ENCODE measurements at places on chromosomes 3 and 15.

GRCh38 chr3:109132801-109133473 lies 3.6 kb upstream of the C3orf85 start:
- no peak for DNase-seq

- no peak for DNase-seq
Observed at GRCh38 chr3:148366743-148367410, 330.8 kb upstream of the AGTR1 start.

DNA sequence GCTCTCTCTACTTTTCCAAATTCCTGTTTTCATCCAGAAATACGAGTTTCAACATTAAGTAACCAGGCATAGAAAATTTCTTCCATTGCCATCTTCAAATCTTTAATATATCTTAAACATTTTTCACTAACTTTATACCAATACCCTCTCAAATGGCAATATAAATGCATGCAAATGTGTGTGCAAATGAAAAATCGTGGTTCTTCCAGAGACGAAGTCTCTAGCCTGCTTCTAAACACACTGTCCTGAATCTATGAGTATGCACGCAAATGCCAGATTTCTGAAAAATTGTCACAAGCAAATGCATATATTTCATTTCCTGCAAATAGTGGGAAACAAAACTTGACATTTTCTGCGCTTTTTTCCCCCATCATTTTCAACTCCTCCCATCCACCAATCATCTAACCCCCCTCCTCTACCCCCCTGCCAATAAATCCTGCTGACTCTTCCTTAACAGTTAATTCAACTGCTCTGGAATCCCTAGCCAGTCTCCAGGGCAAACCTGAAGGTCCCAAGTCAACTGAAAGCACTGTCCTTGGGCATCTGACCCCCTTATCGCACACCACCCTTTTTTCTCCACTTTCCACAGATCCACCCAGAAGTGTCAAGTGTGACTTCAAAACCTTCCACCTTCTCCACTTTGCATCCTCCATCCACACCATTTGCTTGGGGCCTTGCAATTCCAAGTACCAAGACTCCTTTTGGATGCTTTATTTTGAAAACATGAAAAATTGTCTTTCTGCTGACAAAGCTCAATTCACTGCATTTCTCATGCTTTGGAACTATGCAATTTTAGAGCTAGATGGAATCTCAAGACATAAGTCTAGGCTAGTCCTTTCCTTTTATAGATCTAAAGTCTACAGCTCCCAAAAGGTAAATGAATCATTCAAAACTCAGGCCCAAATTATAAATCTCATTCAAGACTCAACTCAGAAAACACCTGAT lies 144.7 kb downstream of the OSBPL10 start:
- no peak for DNase-seq

- DNase-seq: no peak
Observed at GRCh38 chr15:89371228-89372044, 36.8 kb upstream of the POLG start.

GRCh38 chr3:101039285-101039684 lies 46.1 kb upstream of the ABI3BP start:
- DNase-seq: no peak

GRCh38 chr3:52704611-52705437 lies 767 bp downstream of the GLT8D1 start:
- peak; percentile 25 for DNase-seq

- no peak for DNase-seq
Observed at GRCh38 chr15:57455929-57456328, 79.6 kb downstream of the CGNL1 start.

DNA sequence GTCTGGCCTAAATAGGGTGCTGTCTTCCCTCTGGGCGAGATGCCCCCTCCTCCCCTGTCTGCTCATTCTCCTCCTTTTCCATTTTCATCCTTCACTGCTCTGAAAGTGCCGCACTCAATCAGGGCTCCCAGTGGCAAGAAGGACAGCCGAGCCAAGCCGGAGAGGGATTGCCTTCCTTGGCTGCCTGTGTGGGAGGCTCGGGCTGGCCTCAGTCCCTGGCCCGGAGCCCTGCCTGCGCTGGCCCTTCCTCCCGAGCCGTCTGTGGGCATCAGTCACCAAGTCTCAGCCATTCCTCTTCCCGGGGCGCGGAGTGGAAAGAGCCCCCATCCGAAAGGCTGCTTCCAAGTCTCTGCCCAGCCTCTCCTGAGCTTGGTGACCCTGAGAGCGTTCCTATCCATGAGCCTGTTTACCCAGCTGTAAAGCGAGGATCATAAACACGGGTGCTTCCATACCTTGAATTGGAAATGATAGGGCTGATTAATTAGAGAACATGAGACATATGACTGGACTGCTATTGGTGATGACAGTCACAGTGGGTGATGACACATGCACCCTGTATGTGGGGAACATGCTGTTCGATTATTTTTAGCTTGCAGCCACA lies 59.1 kb upstream of the TLE3 start:
- no peak for DNase-seq

DNA sequence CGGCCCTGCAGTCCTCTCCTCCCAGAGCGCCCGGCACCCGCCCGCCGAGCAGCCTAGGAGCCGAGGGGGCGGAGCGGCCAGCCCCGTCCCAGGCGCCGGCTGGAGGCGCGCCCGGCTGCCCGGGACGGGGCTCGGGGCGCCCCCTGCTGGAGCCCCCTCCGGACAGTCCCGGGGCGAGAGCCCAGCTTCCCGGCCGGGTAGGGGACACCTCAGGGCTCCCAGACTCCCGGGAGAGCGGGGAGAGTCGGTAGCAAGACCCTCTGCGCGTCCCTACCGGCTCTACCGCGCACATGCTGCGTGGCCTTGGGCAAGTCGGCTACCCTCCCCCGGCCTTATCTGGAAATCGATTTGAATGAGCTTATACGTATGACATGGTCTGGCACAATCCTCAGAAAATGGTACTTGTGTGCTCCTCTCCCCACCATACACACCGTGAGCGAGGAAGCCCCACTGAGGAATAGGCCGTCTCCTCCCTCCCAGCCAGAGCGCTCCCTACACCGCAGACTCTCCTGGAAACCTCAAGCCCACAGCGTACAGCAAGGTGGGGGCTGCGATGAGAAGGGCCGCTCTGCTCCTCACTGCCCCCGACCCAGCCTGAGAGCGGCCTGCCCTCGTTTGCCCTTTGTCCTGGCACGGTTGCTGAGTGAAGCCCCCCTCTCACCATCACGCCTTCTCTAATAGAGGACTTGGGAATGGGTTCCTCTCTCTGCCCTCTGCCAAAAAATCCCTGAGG lies at the start of gene DAPK2:
TSS of gene DAPK2 (minus strand) at position 65 of the 733 bp plus-strand sequence. CDS start 6,224 bp downstream, outside the sequence.
- peak; percentile 88 for DNase-seq

GRCh38 chr3:16534640-16535262 lies 21.3 kb upstream of the RFTN1 start:
- no peak for DNase-seq

DNA sequence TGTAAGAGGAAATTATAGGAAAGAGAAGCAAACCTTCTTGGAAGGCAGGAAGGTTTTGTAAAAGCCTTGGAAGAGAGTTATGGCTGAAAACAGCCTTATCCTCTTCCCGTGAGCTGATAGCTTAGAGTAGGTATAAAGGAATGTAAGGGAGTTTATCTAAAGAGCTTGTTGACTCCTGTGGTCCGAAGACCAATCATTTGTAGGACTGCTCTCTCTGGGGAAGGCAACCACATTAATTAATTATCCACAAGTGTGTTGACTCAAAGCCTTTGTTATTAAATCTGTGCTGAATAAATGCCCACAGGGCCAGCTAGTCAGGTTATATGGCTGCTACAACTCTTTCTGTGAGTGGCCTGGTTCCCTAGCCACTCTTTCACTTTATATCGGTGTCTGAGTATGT lies 452.1 kb upstream of the RASGRP1 start:
- DNase-seq: no peak

GRCh38 chr3:65953301-65953812 lies 85.4 kb downstream of the MAGI1 start:
- DNase-seq: peak; percentile 86

- no peak for DNase-seq
Observed at GRCh38 chr3:171688593-171688992, 121.7 kb downstream of the PLD1 start.

DNA sequence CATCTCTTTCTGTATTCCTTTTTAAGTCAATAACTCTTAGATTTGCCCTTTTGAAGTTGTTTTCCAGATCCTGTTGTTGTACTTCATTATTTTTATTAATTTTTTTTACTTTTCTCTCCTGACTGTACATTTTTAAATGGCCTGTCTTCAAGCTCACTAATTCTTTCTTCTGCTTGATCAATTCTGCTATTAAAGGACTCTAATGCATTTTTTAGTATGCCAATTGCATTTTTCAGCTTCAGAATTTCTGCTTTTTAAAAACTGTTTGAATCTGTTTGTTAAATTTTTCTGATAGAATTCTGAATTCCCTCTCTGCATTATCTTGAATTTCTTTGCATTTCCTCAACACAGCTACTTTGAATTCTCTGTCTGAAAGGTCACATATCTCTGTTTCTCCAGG lies 5.6 kb downstream of the OR5K4 start:
- DNase-seq: no peak

GRCh38 chr3:30988769-30989168 lies 94.3 kb upstream of the GADL1 start:
- no peak for DNase-seq

GRCh38 chr3:32583708-32584107 lies 13.1 kb upstream of the DYNC1LI1 start:
- DNase-seq: no peak

- no peak for DNase-seq
Observed at GRCh38 chr3:45026038-45026437, at the start of gene CLEC3B. TSS of gene CLEC3B (plus strand) at chr3:45026303. CDS start at chr3:45026363, 60 bp downstream.

GRCh38 chr3:142850395-142851023 lies 38.4 kb downstream of the PCOLCE2 start:
- DNase-seq: no peak

DNA sequence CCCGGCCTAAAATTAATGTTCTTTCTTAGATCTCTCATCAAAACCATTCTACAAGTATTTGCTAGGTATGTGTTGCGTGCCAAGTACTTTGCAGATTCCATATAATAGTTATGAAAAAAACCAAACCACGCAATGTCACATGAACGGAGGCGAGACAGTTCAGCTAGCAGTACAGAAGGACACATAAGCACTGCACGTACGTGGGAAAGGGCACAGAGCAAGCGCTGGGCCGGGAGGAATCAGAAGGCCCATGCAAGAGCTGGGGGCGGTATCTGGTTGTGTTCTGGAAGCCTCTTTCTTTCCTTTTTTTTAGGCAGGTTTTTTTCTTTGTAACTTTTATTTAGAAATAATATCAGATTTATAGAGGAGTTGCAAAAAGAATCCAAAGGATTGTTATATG lies 11.3 kb downstream of the PDIA5 start:
- no peak for DNase-seq

GRCh38 chr3:140186421-140186920 lies 251.5 kb downstream of the CLSTN2 start:
- DNase-seq: no peak

- DNase-seq: no peak
Observed at GRCh38 chr15:68693071-68693470, 114.3 kb downstream of the CORO2B start.

- no peak for DNase-seq
Observed at GRCh38 chr3:13571831-13572750, 23.2 kb downstream of the FBLN2 start.

DNA sequence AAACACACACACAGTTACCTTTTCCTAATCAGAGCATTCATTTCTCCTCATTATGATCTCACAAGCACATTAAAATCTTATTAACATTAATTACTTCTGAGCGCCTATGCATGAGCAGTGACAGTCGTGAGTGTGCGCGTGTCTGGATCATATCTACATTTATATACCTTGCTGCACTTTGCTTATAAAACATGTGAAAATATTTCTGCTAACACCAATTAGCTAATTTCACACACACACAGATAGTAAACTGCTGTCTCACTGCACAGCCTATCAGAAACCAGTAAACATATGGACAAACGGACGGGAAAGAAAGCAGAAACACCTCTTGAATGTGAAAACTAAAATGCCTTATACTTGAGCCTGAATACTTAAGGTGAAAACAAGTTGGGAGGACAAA lies 64.8 kb downstream of the ZBTB20 start:
- DNase-seq: no peak

GRCh38 chr3:181265750-181266333 lies 276.3 kb upstream of the DNAJC19 start:
- DNase-seq: no peak

DNA sequence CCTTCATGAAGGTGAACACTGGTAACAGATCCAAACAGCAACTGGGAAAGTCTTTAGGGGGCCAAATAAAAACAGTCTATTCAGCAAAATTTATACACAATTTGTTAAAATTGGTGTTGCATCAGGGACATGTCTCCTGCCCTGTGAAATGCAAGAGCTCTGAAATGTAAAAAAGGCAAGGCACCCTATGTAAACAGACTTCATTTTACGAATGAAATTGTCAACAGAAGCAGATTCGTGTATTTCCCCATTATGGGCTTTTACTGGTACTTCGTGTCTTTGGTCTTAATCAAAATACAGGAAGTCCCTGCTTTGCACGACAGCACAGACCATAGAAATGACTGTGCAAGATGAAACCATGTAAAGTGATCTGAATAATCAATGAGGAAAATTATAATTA lies 127.3 kb upstream of the THBS1 start:
- no peak for DNase-seq

DNA sequence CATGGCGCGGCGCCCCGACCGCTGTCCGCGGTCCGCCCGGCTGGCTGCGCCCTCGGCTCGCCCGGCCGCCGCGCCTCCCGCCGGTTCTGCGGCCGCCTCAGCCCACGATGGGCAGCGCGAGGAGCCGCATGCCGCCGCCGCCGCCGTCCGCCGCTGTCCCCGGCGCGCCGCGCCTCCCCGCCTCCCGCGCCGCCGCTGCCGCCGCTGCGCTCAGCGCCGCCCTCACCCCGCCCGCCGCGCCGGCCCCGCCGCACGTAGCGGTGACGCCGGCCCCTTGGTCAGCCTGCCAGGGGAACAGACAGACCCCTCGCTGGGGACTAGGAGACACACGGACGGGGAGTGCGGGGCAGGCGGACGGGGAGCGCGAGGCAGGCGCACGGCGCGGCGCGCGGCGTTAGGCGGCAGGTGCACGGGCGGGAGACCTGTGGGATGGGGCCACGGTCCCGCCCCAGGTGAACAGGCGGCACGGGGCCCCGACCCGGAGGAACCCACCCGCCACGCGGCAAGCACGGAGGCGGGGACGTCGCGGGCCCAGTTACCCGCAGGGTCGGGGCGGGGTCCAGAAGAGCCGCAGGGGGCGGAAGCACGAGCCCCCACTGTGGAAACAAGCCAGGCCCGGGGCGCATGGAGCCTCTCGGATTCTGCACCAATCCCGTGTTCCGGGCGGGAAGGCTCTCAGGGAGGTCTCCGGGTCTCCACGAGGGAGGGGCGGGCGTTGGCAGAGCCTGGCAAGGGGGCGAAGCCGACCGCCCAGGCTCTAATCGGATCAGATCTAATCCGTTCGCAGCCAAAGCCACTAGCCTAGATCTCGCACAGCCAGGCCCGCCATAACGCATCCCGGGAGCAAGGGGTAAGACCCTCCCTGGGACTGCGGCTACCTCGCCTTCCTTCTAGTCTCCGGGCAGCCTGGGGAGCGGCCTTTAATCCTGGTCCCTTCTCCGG lies at the start of gene CSPG5:
TSS of gene CSPG5 (minus strand) at position 175 of the 942 bp plus-strand sequence. CDS start at position 3, 172 bp downstream.
- DNase-seq: no peak

- DNase-seq: no peak
Observed at GRCh38 chr3:11844891-11845290, 1.8 kb downstream of the TAMM41 start.

DNA sequence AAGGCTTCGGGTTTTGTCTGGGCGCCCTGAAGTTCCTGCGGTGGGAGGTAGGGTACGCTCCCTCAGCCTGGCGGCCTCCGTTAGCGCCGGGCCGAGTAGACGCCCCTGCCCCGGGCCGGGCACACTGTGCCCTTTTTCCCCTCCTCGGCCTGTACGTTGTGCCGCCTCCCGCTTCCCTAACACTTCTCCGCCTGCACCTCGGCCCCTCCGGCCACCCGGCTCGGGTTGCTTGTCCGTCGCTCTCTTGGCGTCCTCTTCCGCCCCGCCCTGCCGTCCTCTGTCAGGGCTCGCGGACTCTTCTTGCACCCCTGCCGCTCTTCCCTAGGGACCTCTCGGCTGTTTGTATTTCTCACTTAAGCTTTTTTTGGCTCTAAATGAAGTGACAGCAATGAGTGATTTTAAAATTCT lies 384 bp downstream of the KNL1 start:
- DNase-seq: peak; percentile 88

All from lower leg skin (tissue), 4 donors.